ENCODE measurements at places on chromosomes 3 and 15. TPM values are rescaled to one million over a fixed set of nuclear protein-coding genes. Genes with fewer than 3 reads are reported as not detected.

Gene SAMD7
- not detected for total RNA-seq

Gene RTP3
- total RNA-seq, result not detected

Gene CCRL2
- 2.5 TPM for total RNA-seq

Gene ALPK3
- total RNA-seq, result 7.2 TPM

Gene AKAP13
- total RNA-seq, result 206 TPM

Gene THRB
- 14.8 TPM for total RNA-seq

Gene CCR9
- total RNA-seq, result not detected

Gene TNFAIP8L3
- total RNA-seq, result 9.7 TPM

Gene LMAN1L
- 0.85 TPM for total RNA-seq

All from urinary bladder (tissue), 4 donors.